ENCODE measurements at places on chromosomes 2 and 18. TPM values are rescaled to one million over a fixed set of nuclear protein-coding genes. Genes with fewer than 3 reads are reported as not detected.

Gene RAD51AP2
- not detected for total RNA-seq

DNA sequence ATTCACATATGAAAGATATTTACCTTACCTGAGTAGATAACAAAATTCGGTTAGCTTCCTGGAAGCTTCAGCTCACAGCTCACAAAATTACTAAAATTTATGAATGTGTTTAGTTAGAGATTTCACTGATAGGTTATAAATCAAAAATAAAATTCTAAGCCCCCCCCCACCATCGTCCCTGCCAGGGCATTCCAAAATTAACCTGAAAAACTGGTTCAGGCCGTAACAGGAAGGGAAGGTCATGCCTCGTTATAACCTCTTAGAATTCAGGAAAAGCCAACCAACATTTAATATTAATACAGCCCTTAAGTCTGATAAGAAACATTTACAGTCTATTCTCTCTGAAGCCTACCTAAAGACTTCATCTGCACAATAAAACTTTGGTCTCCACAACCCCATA is 48.9 kb downstream of the COX7A2L start:
- no peak for DNase-seq

- no peak for DNase-seq
Measured at GRCh38 chr2:181317511-181317910, 139.7 kb upstream of the ITGA4 start.

GRCh38 chr2:74525717-74526648 is at the start of gene DQX1:
TSS of gene DQX1 (minus strand) at chr2:74526231. CDS start at chr2:74525729, 502 bp downstream.
- DNase-seq, result no peak

GRCh38 chr2:241571821-241572620 is 13.5 kb downstream of the BOK start:
- DNase-seq, result no peak

Measured in HFFc6 (cell line).